ENCODE measurements at places on chromosomes 5 and 9. TPM values are rescaled to one million over a fixed set of nuclear protein-coding genes. Genes with fewer than 3 reads are reported as not detected.

DNA sequence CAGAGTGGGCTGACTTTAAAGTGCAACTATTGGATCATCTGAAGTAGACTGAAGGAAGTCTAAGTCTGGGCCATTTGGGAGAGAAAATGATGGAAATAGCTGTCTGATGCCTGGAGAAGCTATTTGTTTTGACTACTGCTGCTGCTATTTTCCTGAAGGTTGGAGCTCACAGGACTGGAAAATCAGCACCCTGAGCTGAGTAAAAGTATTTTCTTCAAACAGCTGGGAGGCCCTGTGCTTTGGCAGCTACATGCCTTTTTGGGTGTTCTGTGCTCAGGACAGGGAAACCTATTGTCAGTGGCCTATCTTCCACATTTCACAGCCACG, 302.6 kb downstream of the ENC1 start:
- no peaks in the 10 kb centered on the region for H3K27me3 ChIP-seq
- no peaks in the 10 kb centered on the region for H3K4me1 ChIP-seq
- H3K36me3 ChIP-seq, result no peaks in the 10 kb centered on the region
- DNase-seq, result no peak

The ZNF883 gene
- 6.2 TPM for total RNA-seq

DNA sequence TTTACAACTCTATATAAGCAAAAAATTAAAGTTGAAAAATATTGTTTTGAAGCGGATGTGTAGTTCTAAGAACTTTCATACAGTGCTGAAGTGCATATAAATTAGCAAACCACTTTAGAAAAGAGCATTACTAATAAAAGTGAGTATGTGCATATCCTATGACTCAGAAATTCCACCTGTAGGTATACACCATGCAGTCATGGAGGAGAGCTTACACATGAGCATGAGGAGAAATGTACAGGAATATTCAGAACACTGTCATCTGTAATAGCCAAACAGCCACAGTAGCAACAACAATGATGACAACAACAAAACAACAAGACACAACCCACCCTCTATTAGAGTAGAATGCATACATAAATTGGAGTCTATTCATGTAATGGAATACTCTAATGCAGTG, 138.2 kb upstream of the ARRDC3 start:
- H3K4me1 ChIP-seq, result no peaks in the 10 kb centered on the region
- H3K36me3 ChIP-seq, result no peaks in the 10 kb centered on the region

The TIFAB gene
- not detected for total RNA-seq

DNA sequence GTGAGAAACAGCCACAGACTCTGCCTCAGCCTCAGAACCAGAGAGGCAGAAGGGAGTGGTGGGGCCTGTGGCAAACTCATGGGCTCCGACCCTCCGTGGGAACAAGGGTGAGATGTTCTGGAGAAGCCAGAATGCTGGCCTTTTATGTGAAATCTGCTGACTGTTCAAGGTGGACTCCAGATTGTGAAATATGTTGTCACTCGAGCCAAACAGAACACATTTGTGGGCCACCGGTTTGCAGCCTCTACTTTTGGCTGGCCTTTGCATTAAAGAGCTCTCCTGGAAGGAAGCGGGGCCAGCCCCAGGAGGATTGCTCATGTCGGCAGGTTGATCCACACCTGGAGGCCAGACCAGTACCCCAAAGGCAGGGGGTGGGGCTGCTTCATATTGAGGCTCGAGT, 62.4 kb downstream of the ERGIC1 start:
- H3K4me3 ChIP-seq, result no peak overlapping the region
- no peaks in the 10 kb centered on the region for H3K27me3 ChIP-seq
- H3K27ac ChIP-seq, result peak overlapping the region; percentile 98

The ANKRD31 gene
- 0.26 TPM for total RNA-seq

DNA sequence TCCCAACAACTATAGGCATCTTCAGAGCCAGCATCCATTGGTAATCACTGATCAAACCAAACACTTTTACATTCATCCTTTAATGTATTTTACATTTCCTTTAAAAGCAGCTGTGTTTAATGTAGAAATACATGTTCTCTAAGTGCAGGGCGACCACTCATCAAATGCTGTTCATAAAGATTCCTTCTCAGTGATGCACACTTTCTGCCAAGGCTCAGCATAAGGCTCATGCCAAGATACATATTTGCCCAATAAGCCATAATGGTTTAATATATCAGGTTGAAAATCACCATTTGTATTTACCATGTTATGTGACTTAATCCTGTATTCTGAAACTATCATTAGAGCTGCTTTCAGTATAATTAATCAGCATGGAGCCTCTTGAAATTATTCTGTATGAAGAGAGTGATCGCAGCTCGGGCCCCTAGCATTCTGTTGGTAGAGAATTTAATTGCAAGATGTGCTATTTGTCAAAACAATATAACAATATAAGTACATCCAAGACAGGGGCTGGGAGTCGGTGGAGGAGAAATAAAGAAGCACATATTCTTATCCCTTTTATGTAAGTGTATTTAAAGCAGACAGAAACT, 267.5 kb downstream of the EBF1 start:
- H3K27me3 ChIP-seq, result no peaks in the 10 kb centered on the region
- H3K4me1 ChIP-seq, result no peaks in the 10 kb centered on the region
- H3K36me3 ChIP-seq, result no peaks in the 10 kb centered on the region
- no peak overlapping the region for H3K27ac ChIP-seq
- peak; percentile 15 for DNase-seq

DNA sequence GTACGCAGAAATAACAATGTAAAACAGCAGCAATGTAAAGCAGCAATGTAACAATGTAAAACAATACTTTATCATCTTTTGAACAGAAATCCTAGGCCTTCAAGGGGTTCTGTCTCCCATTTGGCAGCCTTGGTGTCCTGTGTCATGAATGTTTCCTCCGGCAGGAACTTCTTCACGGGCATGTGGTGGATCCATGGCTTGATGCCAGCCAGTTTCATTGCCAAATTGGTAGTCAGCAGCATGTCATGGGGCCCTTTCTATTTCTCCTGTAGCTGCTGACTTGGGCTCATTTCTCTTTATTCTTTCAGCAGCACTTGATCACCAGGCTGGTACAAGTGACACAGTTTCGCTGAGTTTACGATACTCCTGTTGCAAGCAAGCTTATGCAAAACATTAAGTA, 275.3 kb downstream of the HTR1A start:
- H3K36me3 ChIP-seq, result no peaks in the 10 kb centered on the region
- no peak for DNase-seq
- no peak overlapping the region for H3K27ac ChIP-seq
- no peaks in the 10 kb centered on the region for H3K27me3 ChIP-seq

DNA sequence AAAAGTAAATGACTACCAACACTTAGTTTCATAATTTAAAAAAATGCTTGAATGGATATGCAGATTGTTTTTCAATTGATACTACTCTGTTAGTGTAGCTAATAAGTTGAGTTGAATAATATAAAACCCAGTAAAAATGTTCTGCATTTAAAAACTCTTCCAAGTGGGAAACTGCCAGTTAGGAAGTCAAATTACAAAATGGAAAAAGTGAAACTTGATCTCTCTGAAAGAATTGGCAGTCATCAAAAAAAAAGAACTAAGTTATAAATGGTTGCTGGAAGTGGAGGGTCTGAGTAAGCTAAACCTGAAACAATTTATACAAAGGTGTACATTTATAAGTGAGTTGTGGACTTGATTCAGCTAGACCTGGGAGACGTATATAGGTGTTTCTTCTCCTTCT, 52.4 kb downstream of the VCAN start:
- H3K4me1 ChIP-seq, result no peaks in the 10 kb centered on the region
- H3K27me3 ChIP-seq, result no peaks in the 10 kb centered on the region
- no peak overlapping the region for H3K4me3 ChIP-seq
- DNase-seq, result peak; percentile 44
- peaks cover 2% of the 10 kb centered on the region for H3K36me3 ChIP-seq

The CKMT2 gene
- 19.3 TPM for total RNA-seq

GRCh38 chr9:129415942-129416651, 204.8 kb downstream of the C9orf50 start:
- H3K4me1 ChIP-seq, result peaks cover 17% of the 10 kb centered on the region
- H3K27ac ChIP-seq, result no peak overlapping the region
- H3K36me3 ChIP-seq, result no peaks in the 10 kb centered on the region
- no peak overlapping the region for H3K4me3 ChIP-seq
- no peak for DNase-seq

GRCh38 chr5:141573489-141574121, 45.2 kb downstream of the DIAPH1 start:
- no peak overlapping the region for H3K27ac ChIP-seq
- DNase-seq, result no peak
- H3K4me3 ChIP-seq, result no peak overlapping the region
- peaks cover 16% of the 10 kb centered on the region for H3K36me3 ChIP-seq
- no peaks in the 10 kb centered on the region for H3K27me3 ChIP-seq

GRCh38 chr9:19102181-19102630, 498 bp downstream of the HAUS6 start:
- H3K4me1 ChIP-seq, result no peaks in the 10 kb centered on the region
- DNase-seq, result no peak
- peak overlapping the region; percentile 61 for H3K4me3 ChIP-seq
- H3K27me3 ChIP-seq, result no peaks in the 10 kb centered on the region

DNA sequence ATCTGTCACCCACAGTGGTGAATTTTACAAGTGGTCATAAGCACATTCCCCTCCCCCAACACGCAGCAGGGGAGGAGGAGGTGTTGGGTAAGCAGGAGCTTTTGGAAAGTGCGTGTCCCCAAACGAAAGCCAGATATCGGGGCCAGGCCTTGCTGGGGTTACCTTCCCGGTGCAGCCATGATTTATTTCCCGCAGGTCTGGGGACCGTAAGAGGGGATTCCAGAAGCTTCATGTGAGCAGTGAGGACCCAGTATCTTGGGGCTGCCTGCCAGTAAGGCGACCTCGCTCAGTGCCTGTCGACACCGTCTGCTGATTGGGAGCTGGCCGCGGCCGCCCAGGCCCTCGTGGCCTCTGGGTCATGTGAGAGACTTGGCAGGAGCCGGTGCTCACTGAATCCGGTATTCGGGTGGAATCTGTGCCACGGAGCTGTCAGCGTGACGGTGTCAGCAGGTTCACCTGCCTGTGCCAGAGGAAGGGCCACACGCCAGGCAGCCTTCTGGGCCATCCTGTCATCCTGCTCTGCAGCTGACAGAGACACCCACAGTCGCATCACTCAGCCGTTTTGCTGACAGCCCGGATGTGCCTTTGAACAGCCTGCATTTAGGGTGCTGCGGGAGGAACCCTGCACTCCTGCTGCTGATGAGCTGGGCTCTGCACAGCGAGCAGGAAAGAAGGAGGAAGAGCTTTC, 37.3 kb downstream of the SEC61B start:
- no peaks in the 10 kb centered on the region for H3K36me3 ChIP-seq
- DNase-seq, result peak; percentile 45
- H3K27ac ChIP-seq, result no peak overlapping the region
- no peak overlapping the region for H3K4me3 ChIP-seq
- H3K27me3 ChIP-seq, result no peaks in the 10 kb centered on the region

DNA sequence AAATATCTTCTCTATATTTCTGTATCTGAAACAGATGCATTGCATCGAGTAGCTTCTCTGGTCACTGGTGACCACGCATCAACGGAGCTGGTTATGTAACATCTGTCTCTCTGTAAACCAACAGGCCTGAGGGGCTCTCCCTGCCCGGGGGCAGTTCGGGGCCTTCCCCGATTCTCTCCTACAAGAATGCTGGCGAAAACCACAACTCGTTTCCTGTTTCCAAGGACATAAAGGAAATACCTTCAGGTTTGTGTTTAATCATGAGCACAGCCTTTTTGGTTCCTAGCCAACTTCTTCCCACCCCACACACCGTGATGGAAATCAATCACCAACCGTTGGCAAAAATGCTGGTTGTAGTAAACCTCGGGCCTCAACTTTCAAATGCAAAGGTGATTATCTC, 25.1 kb downstream of the GDNF start:
- H3K4me3 ChIP-seq, result no peak overlapping the region
- no peaks in the 10 kb centered on the region for H3K4me1 ChIP-seq
- no peaks in the 10 kb centered on the region for H3K36me3 ChIP-seq
- no peaks in the 10 kb centered on the region for H3K27me3 ChIP-seq
- DNase-seq, result no peak

GRCh38 chr9:127388037-127388855, 8.7 kb upstream of the SLC2A8 start:
- H3K27ac ChIP-seq, result peak overlapping the region; percentile 40
- peak; percentile 97 for DNase-seq
- no peaks in the 10 kb centered on the region for H3K36me3 ChIP-seq

The PLAC8L1 gene
- total RNA-seq, result not detected

GRCh38 chr5:173396311-173396993, 68.2 kb upstream of the STC2 start:
- H3K4me3 ChIP-seq, result no peak overlapping the region
- no peaks in the 10 kb centered on the region for H3K27me3 ChIP-seq
- no peak overlapping the region for H3K27ac ChIP-seq
- no peaks in the 10 kb centered on the region for H3K36me3 ChIP-seq
- DNase-seq, result no peak

The TPPP gene
- 0.26 TPM for total RNA-seq

The FRMPD1 gene
- not detected for total RNA-seq

The AGTPBP1 gene
- 10.7 TPM for total RNA-seq

DNA sequence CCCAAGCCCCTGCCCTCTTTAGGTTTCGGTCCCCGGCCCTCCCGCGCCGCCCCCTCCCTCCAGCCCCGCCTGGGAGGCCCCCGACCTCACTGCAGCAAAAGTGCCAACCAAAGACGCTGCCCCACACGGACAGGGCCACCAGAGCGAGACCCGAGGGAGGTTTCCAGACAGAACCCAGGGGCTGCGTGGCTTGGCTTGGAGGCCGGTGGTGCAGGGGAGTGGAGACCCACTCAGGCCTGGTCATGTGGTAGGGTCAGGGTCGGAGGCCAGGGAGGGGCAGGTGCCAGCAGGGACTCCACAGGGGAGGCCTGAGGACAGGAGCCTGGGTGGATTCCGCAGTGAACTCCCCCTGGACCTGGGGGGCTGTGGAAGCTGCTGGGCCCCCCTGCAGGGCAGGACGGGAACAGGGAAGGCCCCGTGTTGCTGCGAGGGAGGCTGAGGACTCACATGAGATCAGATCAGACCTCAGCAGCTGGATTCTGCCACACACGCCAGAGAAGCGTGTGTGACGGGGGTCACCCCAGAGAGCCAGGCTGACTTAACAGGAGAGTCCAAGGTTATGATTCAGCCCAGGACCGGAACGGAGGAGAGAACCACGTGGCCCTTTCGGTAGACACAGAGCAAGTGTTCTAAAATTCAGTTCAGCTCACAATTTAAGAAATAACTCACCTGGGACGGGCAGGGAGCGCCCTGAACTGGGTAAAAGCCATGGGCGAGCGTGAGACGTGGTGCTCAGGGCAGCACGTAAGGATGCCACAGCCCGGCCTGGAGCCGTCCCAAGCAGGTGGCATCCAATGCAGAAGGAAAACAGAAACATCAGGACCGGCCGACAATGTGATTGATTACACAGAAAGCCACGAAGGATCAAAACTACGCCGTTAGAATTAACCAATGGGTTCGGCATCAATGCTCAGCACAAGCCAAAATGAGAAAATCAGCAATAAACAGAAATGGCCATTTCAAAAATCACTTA, 38.9 kb downstream of the EXD3 start:
- no peak overlapping the region for H3K27ac ChIP-seq
- H3K27me3 ChIP-seq, result no peaks in the 10 kb centered on the region
- no peaks in the 10 kb centered on the region for H3K36me3 ChIP-seq
- no peak overlapping the region for H3K4me3 ChIP-seq

Data from fibroblast of lung (primary cell).